CD14-positive monocyte (primary cell): ENCODE measurements at places on chromosomes 3 and 15. TPM values are rescaled to one million over a fixed set of nuclear protein-coding genes. Genes with fewer than 3 reads are reported as not detected.

The COLQ gene
- polyA plus RNA-seq: 0.73 TPM

GRCh38 chr3:157151151-157151550 lies 8.8 kb downstream of the CCNL1 start:
- DNase-seq: no peak

- no peak for DNase-seq
Observed at GRCh38 chr3:177705976-177706823, 508.9 kb upstream of the TBL1XR1 start.

- DNase-seq: peak; percentile 43
Observed at GRCh38 chr15:31197497-31198414, 96.2 kb upstream of the TRPM1 start.

GRCh38 chr3:115792206-115792955 lies 169.1 kb downstream of the GAP43 start:
- no peak for DNase-seq

GRCh38 chr15:73786538-73786937 lies 33.4 kb upstream of the INSYN1 start:
- no peak for DNase-seq

The CYP8B1 gene
- polyA plus RNA-seq: not detected

DNA sequence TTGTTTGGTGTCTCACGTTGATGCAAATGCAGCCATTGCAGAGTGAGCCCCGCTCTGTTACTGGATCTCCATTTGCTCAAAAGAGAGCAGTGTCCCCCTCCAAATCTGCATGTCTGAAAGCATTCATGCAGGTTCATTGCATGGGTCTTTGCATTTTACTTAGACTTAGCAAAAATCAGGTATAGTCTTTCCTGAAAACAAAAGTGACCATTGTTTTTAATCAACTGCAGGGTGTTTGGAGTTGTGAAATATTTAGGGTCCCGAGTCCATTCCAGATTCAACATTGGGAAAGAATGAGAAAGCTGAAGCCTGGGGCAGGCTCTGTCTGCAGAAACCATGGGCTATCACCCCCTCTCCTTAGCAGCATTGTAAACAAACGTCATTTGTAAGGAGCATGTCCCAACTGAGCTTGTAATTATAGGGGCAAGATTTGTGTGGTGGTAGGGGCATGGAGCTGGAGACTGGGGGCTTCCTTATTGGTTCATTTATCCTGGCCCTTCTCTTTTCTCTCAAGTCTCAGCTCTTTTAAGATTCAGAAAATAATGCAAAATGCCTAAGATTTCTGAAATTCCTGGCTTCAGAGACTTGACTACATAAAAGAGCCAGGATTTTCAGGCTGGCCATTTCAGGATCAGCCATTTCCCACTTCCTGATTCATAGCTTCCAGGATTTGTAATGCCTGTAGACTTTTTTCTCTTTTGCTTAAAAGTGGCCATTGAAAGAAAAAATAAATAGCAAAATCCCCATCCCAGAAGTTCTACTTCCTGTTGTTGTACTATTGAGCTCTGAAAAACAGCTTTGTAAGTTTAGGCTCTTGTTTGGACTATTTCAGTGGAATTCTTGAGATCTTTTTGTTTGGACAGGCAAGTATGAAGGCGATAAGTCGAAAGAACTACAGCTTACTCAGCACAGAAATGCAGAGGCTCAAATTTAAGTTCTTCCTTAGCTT lies 23.0 kb downstream of the IGF1R start:
- DNase-seq: no peak

GRCh38 chr3:98902351-98902740 lies 851 bp upstream of the DCBLD2 start:
- no peak for DNase-seq

The FBN1 gene
- polyA plus RNA-seq: 0.06 and 0.29 TPM in 2 replicates

DNA sequence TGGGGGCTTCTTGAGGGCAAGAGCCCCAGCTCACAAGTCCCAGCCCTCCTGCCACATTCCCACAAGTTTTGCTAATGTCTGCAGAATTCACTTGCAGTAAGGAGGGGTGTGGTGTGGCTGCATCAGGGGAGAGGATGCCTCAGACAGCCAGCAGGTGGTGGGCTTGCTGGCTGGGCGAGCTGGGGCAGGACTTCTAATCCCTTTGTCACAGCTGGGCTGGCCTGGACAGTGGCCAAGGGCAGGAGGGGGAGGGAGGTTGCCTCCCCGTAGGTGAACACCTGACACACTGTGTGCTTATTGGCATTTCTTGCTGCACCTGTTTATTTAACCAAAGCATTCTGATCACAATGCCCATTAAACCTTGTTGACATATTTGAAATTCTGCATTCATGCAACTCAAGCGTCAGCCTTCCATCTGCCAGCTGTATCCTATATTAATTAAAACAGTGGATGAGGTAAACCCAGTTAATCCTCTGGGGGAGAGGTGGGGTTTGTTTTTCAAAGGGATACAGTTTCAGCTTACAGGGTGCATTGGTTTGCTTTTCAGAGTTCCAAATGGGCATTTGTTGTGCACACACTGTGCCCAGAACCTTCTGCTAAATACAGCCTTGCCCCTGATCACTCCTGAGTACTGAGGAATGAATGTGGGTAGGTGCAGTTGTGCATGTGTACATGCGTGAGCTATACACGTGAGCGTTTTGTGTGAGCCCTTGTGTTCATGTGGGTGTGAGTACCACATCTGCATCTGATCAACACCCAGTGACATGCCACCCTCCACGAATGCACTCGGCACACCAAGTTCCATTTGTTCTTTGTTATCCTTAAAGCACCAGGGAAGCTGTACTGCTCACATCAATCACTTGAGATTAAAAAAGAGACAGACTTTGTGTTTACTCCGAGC lies 268.7 kb downstream of the XXYLT1 start:
- DNase-seq: peak; percentile 48

- DNase-seq: no peak
Observed at GRCh38 chr3:73419179-73419803, 205.4 kb downstream of the PDZRN3 start.
